Cardiac ventricle fibroblast (primary cell): ENCODE measurements at places on chromosomes 3 and 15. TPM values are rescaled to one million over a fixed set of nuclear protein-coding genes. Genes with fewer than 3 reads are reported as not detected.

FAM43A gene
- 34.6 and 35.0 TPM in 2 replicates for total RNA-seq

PLA2G4E gene
- total RNA-seq = not detected in 2 replicates

VIPR1 gene
- total RNA-seq = 0.31 TPM in 1 of 2 replicates, not detected in the other

CDHR4 gene
- not detected in 2 replicates for total RNA-seq

CFAP20DC gene
- 0.06 and 0.98 TPM in 2 replicates for total RNA-seq

SI gene
- not detected in 2 replicates for total RNA-seq

PRR20G gene
- total RNA-seq = not detected in 2 replicates

CHRNA5 gene
- 0.29 and 3.5 TPM in 2 replicates for total RNA-seq

AGBL1 gene
- total RNA-seq = not detected in 2 replicates

ZNF501 gene
- total RNA-seq = 3.8 and 4.6 TPM in 2 replicates

ACTRT3 gene
- total RNA-seq = 4.5 and 6.4 TPM in 2 replicates

LRTM1 gene
- not detected in 2 replicates for total RNA-seq

NR2E3 gene
- not detected in 2 replicates for total RNA-seq

CIB2 gene
- 4.7 and 4.9 TPM in 2 replicates for total RNA-seq

ZXDC gene
- total RNA-seq = 15.4 and 17.8 TPM in 2 replicates

OTOL1 gene
- total RNA-seq = not detected in 2 replicates

SLC24A1 gene
- total RNA-seq = 3.5 and 9.5 TPM in 2 replicates

DAZL gene
- 0.10 and 1.4 TPM in 2 replicates for total RNA-seq

GRAMD1C gene
- total RNA-seq = 1.6 and 1.8 TPM in 2 replicates

KCNMB3 gene
- total RNA-seq = 0.37 and 1.1 TPM in 2 replicates

CSTA gene
- total RNA-seq = 2.5 and 3.1 TPM in 2 replicates

MST1 gene
- total RNA-seq = 1.4 and 3.1 TPM in 2 replicates

PLD1 gene
- 16.7 and 25.8 TPM in 2 replicates for total RNA-seq

PP2D1 gene
- total RNA-seq = not detected in 2 replicates

VGLL4 gene
- total RNA-seq = 49.5 and 56.6 TPM in 2 replicates

FOXB1 gene
- not detected in 2 replicates for total RNA-seq

SOX14 gene
- total RNA-seq = not detected in 2 replicates

KNL1 gene
- total RNA-seq = 1.1 and 1.2 TPM in 2 replicates

CYP8B1 gene
- total RNA-seq = not detected in 2 replicates

RTP3 gene
- not detected in 2 replicates for total RNA-seq

EIF2B5 gene
- total RNA-seq = 13.9 and 15.5 TPM in 2 replicates

CMTM8 gene
- total RNA-seq = 11.1 and 15.5 TPM in 2 replicates

DCLK3 gene
- not detected in 2 replicates for total RNA-seq

KCNAB1 gene
- total RNA-seq = not detected in 2 replicates

CLRN1 gene
- not detected in 2 replicates for total RNA-seq

KBTBD13 gene
- total RNA-seq = not detected in 2 replicates

IGF2BP2 gene
- 27.5 and 47.8 TPM in 2 replicates for total RNA-seq

LRRC3B gene
- not detected in 2 replicates for total RNA-seq

HIGD1A gene
- 72.4 and 82.8 TPM in 2 replicates for total RNA-seq

CPA3 gene
- not detected in 2 replicates for total RNA-seq

GOLGA8B gene
- 20.6 and 45.0 TPM in 2 replicates for total RNA-seq

ATP11B gene
- total RNA-seq = 31.0 and 33.5 TPM in 2 replicates

MORC1 gene
- not detected in 2 replicates for total RNA-seq

ACP3 gene
- 1.00 and 1.3 TPM in 2 replicates for total RNA-seq

FEZF2 gene
- total RNA-seq = not detected in 2 replicates

CTNNB1 gene
- 235 and 287 TPM in 2 replicates for total RNA-seq

IMPG2 gene
- total RNA-seq = 0.20 and 0.37 TPM in 2 replicates

GOLGA6A gene
- total RNA-seq = not detected in 2 replicates

PCNP gene
- total RNA-seq = 43.2 and 63.2 TPM in 2 replicates

ARHGEF26 gene
- 5.4 and 5.8 TPM in 2 replicates for total RNA-seq
